ENCODE measurements at places on chromosomes 5 and 9. TPM values are rescaled to one million over a fixed set of nuclear protein-coding genes. Genes with fewer than 3 reads are reported as not detected.

DNA sequence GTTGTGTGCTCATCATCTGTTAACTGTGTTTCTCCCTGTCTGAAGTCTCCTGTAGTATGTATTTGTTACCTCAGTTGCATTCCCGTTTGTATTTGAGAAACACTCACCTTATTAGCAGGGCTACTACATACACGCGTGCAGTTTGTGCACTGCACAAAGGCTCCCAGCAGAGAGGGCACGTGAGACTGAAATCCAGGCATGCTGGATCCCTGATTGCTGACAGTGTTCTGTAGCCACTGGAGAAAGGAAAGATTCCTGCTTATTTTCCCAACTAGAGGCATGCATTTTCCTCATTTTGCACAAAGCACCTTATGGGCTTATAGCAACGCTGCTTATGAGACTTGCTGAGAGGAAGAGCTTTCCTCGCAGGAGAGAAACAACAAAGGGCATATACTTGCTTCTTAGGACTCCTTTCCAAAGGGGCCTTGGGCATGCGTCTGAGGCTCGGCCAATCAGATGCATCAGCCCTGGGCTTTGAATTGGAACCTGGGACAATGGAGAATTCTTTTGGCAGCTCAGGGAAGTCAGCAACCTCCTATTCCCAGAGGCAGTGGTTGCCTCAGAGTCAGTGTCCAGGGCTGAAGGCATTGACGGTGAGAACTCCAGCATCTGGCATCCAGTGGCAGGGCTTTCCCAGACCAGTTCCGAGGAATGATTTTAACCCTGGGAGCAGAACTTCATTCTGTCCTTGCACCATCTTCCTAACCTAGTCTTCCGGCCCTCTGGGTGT lies 9.9 kb upstream of the MEGF10 start:
- no peak for DNase-seq

GRCh38 chr9:23774266-23774665 lies 51.8 kb downstream of the ELAVL2 start:
- DNase-seq = no peak

GFI1B gene
- not detected for total RNA-seq

ZBTB43 gene
- total RNA-seq = 26.7 TPM
